ENCODE measurements at places on chromosomes 6 and 20.

DNA sequence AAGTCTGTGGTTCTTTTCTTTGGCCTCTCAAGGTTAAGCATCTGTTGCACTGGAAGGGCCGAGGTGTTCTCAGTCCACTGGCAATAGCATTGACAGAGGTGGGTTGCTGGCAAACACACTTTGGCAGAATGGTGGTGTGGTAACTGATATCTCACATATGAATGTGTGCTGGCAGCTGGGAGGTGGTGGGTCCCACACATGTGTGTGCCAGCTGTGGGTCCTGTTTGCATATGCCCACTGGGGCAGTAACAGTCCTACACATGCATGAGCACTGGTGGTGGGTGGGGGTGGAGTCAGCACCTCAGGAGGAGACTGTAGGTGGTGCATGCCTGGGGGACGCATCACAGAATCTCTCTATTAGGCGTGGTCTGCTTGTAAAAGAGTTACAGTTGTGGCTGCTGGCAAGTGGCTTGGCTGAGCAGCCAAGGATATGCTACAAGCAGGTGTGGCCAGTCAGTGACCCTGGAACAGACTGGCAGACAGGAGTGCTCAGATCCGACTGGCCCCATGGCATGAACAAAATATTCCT, 934.3 kb downstream of the GRIK2 start:
- no peak for DNase-seq

DNA sequence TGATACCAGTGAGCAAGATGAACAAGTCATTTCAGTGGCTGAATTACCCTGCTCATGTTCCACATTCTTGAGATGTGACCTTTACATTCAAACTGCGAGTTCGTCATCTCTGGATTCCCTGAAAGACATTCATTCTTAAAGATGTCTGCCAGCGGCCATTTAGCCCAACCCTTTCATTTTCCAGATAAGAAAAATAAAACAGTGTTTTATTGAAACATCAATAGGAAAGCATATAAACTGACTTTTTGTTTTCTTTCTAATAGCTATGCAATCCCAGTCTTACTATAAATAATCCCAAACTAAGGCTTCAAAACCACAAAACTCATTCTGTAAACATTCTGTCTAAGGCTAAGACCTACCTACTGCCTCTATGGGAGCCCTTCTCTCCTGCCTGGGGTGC, 134.0 kb downstream of the SAMD5 start:
- DNase-seq: no peak

- DNase-seq: peak; percentile 28
These were observed 2.8 kb upstream of the DIDO1 start for GRCh38 chr20:62929051-62929538.

DNA sequence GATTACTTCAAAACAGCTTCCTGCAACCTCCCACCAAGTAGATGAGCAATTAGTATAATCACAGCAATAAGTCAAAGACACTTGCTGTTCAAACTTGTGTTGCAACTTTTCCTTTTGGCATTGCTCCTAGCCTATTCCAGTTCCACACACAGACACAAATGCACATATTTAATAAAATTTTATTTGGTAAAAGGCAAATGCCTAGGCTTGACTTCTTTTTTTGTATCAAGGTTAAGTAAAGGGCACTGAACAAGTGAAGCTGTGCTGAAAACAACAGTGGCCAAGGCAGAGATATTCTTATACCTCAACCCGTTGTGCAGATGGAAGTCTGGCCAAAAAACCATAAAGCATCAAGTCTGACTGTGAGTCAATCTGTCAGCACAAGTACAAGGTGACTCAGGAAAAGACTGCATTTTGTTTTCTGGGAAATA, 708.4 kb upstream of the CITED2 start:
- DNase-seq: no peak

GRCh38 chr20:44279228-44279627, 31.8 kb downstream of the FITM2 start:
- no peak for DNase-seq

GRCh38 chr6:154432533-154433476, 76.2 kb upstream of the IPCEF1 start:
- DNase-seq: no peak

- no peak for DNase-seq
These were observed 168.2 kb downstream of the SMOC2 start for GRCh38 chr6:168609026-168609685.

DNA sequence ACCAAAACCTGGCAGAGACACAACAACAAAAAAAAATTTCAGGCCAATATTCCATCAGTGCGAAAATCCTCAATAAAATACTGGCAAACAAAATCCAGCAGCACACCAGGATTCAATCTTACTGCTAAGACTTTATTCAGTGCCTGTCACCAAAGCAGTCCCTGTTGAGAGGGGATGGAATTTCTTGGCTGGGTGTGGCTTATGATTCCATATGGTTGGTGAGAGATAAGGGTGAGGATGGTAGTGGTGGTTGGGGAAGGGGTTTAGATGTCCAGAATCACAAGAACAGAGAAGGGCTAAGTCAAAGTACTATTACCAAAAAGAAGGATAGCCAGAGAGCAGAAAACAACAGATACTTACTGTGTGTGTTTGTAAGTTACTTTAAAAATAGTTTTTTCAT, 152.8 kb upstream of the SLC35B3 start:
- DNase-seq: no peak

DNA sequence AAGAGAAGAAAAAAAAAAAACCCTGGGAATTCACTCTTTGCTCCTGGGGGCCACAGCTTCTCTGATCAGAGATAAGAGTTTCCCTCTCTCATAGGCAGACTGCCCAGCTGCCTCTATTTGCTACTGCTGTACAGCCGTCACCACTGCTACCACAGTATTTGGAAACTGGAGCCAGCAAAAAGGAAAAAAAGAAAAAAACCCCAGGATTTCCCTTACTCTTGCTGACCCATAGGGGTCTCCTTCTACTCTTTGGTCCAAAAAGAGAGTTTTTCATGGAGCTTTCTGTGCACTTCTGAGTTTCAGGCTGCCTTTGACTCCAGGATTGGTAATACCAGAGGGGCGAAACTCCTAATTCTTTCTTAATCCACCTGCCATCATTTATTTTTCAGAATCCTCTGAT, 89.7 kb downstream of the MDGA1 start:
- DNase-seq: no peak

DNA sequence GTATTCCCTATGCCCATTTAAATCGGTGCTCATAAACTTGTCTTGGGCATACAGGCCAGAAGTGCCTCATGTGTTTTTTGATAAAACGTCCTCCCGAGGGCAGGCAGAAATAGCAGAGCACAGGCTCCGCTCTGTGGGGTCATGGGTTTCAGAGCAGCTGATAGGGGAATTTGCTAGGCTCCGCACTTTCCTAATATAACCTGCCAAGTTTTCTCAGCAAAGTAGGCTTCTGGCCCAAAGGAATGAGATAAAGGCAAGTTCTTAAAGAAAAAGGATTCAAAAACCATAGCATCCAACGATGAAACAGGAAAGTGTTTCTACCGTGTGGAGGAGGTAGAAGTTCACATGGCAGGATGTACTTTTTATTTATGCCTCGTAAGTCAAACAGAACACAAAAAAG, 69.8 kb upstream of the RALGAPA2 start:
- no peak for DNase-seq

Measured in SW480 (cell line).